ENCODE measurements at places on chromosomes 16 and 17.
A peak's percentile ranks its signal among the peaks of the same experiment; 100 is the strongest.

DNA sequence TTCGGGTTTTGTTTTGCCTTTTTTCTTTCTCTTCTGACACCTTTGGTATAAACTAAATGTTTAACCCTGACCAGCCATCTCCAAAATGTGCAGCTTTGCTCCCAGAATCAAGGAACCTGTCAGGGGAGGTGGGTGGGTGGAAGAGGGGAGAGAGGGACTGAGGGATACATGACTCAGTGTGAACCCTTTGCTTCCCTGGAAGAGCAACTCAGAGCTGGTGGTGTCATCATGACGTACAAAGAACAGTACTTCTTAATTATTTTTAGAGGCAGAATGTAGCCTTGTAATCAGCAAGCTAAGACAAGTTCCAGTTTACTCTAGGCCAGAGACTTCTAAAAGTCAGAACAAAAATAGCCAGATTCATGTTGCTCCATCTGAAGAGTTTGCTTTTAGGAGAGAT is 119.6 kb upstream of the HAS3 start:
- no peak for DNase-seq

- no peak for DNase-seq
These were observed 28.7 kb downstream of the ACSF3 start for GRCh38 chr16:89122322-89122851.

DNA sequence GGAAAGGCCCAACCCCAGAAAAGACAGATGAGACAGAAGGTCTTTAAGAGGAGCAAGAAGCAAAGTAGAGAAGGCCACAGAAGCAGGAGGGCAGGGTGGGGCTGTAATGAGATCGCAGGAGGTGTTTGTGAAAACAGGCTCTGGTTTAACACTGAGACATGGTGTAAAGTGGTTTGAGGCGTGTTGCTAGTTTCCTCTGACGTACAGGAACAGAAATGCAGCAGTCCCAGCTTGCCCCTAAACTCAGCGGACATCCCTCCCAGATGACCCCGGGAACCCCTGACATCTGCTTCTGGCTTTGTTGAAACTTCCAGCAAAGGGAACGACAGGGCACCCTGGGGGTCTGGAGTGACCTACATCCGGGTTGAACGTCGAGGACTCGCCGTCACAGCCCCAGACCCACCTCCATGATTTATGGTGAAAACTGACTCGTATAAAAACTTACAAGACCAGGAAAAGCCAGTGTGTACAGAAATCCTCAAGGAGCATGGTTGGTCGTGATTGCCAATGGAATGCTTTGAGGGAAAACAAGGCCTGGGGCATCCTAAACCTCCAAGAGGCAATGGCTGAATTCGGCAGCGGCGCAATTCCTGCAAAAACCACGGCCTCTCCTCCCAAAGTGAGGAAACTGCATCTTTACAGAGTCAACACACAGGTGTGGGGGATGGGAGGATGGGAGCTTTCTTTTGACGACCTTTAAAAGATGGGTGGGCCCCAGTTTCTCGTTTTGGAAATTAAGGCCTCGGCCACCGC is 25.8 kb downstream of the LITAF start:
- no peak for DNase-seq

- DNase-seq: no peak
These were observed 45.1 kb downstream of the SF3B3 start for GRCh38 chr16:70568601-70569237.

- no peak for DNase-seq
These were observed 11.6 kb downstream of the CES2 start for GRCh38 chr16:66946974-66947301.

DNA sequence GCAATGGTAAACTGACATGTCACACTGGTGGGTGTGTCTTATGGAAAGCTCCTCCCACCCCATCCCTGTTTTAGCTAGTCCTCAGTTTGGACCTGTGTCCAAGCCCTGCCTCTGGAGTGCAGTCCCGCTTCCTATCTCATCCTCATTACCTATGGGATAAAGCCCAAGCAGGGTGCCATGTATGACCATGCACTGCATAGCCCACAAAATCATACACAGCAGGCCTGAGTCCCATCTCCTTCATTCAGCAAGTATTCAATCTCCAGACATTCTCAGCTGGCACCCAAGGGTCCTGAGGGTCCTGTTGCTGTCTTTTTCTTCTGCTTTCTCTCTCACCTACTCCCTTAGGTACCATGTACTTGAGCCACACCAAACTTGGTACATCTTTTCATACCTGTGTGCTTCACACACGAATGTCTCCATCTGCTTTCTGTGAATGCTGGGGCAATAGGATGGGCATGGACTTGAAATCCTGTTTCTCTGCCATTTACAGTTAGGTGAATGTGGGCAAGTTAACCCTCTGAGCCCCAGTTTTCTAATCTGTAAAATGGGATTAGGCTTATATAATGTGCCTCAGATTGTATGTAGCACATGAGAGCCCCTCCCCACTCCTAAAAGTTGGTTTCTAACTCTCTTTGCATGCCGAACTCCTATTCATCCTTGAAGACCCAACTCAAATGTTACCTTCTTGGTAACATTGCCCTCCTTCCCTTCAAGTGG is 28.5 kb downstream of the TNS4 start:
- DNase-seq: no peak

- no peak for DNase-seq
These were observed 7.1 kb downstream of the FBRS start for GRCh38 chr16:30665155-30665829.

GRCh38 chr17:58200024-58200633 is 7.6 kb downstream of the EPX start:
- DNase-seq: peak; percentile 30
